Large intestine (tissue), 12 donors: ENCODE measurements at places on chromosomes 4 and X. TPM values are rescaled to one million over a fixed set of nuclear protein-coding genes. Genes with fewer than 3 reads are reported as not detected.

DNA sequence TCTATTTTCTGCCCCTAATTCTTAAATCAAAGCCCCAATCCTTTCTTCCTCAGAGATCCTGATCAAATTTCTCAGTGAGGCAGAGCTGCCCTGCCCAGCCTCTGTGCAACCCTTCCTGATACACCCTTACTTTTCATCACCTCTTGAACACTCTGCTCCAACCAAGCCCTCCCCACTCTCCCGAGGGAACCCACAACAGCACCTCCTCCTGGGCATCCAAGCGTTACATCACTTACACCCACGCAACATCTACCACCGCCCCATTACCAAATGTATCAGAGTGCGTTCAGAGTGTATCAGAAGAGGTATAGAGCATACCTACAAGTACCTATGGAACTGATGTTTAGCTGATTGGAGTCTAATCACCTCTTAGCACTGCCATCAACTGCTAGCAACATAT, 186.5 kb downstream of the RAP1GDS1 start:
- H3K27ac ChIP-seq = no peak overlapping the region
- H3K4me3 ChIP-seq = no peak overlapping the region
- no peaks in the 10 kb centered on the region for H3K36me3 ChIP-seq

- no peak overlapping the region for H3K27ac ChIP-seq
- no peaks in the 10 kb centered on the region for H3K36me3 ChIP-seq
Measured at GRCh38 chrX:68681443-68681941, 34.0 kb downstream of the STARD8 start.

DNA sequence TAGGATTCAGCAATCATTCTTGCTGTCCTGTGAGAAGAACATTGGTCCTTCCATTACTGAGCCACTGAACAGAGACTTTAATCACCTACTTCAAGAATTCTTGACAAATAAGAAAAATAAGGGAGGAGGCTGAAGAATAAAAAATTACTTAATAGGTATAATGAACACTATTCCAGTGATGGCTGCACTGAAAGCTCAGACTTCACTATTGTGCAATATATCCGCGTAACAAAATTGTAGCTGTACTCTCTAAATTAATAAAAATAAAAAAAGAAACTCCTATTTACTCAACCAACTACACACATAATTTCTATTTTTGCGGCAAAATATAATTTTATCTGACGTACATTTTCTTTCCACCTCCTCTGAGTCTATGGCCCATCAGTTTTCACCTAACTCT, 2441.0 kb downstream of the PCDH7 start:
- no peak overlapping the region for H3K27ac ChIP-seq
- H3K4me1 ChIP-seq = no peaks in the 10 kb centered on the region
- H3K27me3 ChIP-seq = no peaks in the 10 kb centered on the region

The SHOX gene
- polyA plus RNA-seq = 0.01 TPM

The ABHD18 gene
- polyA plus RNA-seq = 18.6 TPM
